ENCODE measurements at places on chromosomes 3 and 15.

DNA sequence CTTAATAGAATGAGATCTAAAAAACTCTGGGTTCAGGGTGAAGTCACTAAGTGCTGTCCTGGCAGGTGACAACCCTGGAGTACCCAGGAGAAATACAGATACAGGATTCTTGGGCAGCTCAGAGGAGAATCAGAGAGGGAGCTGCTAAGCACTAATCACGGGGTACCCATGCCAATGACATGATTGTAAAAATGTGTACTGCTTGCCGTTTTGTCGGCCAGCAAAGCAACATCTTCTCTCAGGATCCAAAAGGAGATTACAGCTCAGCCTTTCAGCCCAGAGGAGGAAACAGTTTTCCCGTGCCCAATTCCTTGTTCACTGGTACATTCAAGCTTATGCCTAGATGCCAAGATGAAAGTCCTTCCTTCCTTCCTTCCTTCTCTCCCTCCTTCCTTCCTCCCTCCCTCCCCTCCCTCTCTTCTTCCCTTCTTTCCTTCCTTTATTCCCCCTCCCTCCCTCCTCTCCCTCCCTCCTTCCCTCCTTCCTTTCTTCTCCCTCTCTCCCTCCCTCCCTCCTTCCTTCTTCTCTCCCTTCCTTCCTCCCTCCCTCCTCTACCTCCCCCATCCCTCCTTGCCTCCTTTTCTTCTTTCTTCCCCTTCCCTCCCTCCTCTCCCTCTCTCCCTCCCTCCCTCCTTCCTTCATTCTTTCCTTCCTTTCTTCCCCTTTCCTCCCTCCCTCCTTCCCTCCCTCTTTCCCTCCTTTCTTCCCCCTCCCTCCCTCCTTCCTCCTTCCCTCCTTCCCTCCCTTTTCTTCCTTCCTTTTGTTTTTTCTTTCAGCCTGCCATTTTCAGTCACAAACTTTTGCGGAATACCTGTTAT is 4.1 kb upstream of the MINAR1 start:
- no peak for DNase-seq

DNA sequence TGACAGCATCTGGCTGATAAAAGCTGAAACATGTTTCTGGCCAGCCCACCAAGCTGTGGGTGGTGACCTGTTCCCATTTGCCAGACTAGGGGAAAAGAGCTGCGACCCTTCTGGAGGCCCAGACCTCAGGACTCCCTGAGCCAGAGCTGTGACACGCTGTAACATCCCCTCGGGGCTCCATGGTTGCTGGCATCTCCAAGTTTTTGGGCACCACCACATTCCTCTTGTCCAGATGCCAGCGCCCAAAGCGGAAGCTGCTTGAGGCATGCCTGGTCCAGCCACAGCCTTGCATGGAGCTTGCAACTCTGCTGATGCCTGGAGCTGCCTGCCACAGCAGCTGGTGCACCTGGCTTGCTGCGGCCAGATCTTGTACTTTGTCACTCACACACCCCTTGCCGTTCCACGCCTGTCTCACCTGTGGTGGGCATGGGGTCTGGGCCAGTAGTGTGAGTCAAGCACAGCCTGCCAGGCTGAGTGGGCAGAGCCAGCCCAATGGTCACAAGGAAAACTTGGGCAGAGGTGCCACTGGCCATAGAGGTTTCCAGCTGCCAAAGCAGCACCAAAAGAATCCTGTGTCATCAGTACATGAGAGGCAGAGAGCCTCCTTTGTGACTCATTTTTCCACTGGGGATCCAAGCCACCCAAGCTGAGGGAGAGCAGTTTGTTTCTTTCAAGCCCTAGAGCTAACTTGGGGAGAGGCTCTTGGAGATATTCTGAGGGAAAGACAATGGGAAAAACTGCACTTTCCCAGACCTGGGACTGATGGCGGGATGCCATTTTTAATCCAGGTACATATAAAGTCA is 45.7 kb upstream of the PTX3 start:
- DNase-seq, result no peak

- DNase-seq, result no peak
Observed at GRCh38 chr15:74957476-74958035, 984 bp upstream of the RPP25 start.

DNA sequence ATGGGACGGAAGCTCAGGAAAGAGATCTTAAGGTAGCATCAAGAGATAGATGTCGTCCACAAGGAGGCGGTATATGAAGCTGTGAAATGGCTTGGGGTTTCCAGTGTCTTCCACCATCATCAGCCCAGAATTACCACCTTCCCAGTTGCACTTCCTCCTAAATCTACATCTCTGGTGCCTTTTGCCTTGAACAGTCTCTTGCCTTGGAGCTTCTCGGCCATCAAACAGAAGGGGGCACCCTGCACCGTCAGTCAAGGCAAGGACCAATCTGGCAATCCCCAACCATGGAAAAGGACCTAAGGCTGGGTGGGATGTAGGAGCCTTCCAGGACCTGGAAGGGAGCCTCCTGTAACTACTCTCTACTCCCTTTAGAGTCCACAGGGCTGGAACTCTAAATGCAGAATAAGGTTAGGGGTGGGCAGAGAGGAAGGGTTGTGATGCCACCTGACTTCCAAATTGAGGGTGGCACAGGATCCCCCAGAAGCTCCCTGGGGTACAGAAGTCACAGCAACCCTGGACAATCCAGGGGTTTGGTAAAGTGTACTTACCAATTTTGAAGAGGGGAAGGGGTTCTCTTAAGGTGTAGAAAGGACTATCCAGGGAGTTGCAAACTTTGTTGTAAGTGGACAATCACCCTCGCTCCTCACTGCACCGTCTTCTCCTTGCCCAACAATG is 1.0 kb upstream of the RYR3 start:
- DNase-seq, result no peak

- no peak for DNase-seq
Observed at GRCh38 chr3:124776856-124777255, 46.6 kb downstream of the UMPS start.

GRCh38 chr3:110756705-110757104 is 314.9 kb upstream of the NECTIN3 start:
- DNase-seq, result no peak

GRCh38 chr3:29195056-29195455 is 85.8 kb upstream of the RBMS3 start:
- no peak for DNase-seq

GRCh38 chr3:52259035-52259434 is 13.5 kb downstream of the PPM1M start:
- no peak for DNase-seq

- no peak for DNase-seq
Observed at GRCh38 chr3:149388001-149388440, 10.6 kb upstream of the TM4SF1 start.

DNA sequence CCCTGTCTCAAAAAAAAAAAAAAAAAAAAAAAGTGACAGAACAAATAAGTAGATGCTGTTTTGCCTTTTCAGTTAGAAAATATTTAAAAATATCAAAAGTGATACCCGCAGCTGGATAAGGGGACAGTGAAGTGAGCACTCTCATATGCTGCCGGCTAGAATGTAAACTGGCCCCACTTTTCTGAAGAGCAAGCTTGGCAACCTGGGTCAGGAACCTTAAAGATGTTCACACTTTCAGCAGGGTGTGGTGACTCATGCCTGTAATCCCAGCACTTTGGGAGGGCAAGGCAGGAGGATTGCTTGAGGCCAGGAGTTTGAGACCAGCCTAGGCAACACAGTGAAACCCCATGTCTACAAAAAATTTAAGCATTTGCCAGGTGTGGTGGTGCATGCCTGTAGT is 17.4 kb downstream of the FSD2 start:
- DNase-seq, result no peak

GRCh38 chr15:31511707-31512310 is 185.2 kb downstream of the KLF13 start:
- no peak for DNase-seq

DNA sequence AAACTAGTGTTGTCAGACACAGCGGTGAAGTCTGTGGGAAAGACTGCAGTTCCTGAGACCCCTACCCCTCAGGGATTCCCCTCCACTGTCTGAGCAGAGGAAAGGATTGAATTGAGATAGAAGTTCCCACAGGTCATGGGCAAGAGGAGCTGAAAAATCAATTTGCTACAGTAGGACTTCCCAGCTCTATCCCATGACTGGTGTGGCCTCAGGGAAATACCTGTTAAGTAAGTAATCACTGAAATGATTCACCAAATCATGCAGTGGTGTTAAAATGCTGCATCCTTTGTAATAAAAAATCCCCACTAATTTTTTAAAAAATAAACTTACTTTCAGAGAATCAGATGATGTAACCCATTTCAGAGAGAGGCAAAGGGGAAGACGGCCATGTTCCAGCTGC is 45.0 kb upstream of the SPRED1 start:
- no peak for DNase-seq

- no peak for DNase-seq
Observed at GRCh38 chr3:132904-133303, 63.7 kb upstream of the CHL1 start.

GRCh38 chr15:36527235-36528162 is 51.9 kb upstream of the CDIN1 start:
- no peak for DNase-seq

GRCh38 chr15:52183562-52184173 is 7.5 kb downstream of the GNB5 start:
- DNase-seq, result no peak

DNA sequence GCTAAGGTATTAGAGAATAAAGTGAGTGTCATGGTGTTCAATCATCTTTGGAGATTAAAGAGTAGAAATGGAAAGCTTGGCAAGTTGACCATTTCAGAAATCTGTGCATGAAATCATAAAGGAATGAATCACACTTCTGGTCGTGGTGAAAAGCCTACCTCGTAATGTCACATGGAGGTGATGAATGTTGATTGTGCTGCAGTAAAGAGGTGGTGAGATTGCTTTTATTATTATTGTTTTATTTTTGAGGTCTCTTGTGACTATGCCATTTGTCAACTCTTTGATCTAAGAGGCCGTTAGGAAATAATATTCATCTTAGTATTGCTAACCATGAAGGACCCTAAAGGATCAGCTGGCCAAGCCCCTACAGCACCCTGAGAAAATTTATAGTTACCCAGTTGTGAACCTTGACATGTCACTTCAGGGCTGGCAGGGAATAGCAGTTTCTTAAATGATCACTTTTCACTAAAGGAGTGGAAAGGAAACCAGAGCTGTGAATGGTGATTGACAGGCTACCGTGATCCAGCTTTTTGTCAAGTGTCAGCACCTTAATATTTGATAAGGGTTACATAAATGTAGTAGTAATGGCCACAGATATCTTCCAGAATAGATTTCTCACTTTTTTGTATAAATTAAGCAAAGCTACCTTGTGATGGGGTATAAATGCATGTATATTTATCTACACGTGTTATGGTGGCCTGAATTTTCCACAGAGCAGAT is 203.9 kb downstream of the PTPRG start:
- DNase-seq, result no peak

- no peak for DNase-seq
Observed at GRCh38 chr3:134341389-134341788, 32.9 kb downstream of the AMOTL2 start.

DNA sequence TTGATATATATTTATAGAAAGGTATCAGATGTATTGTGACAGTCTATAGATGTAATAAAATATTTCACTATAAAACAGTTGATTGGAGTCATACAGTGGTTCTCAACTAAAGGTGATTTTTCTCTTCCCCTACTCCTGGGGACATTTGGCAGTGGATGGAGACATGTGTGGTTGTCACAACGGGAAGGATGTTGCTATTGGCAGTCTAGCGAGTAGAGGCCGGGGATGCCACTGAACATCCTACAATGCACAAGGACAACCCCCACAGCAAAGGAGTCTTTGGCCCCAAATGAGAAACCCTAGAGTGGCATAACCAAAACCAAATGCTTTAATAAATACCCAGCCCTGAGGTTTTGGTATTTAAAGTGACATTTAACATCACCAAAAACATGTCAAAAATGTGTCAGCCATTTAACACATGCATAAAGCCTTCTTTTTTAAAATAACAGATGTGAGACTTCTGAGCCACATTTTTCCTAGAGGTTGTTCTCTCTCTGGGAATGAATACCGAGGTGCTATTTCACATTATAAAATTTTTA is 367.5 kb downstream of the PTPRG start:
- no peak for DNase-seq

- no peak for DNase-seq
Observed at GRCh38 chr3:158794936-158795518, 6.8 kb upstream of the MFSD1 start.

- DNase-seq, result no peak
Observed at GRCh38 chr15:80864666-80865065, 85.5 kb downstream of the CEMIP start.

DNA sequence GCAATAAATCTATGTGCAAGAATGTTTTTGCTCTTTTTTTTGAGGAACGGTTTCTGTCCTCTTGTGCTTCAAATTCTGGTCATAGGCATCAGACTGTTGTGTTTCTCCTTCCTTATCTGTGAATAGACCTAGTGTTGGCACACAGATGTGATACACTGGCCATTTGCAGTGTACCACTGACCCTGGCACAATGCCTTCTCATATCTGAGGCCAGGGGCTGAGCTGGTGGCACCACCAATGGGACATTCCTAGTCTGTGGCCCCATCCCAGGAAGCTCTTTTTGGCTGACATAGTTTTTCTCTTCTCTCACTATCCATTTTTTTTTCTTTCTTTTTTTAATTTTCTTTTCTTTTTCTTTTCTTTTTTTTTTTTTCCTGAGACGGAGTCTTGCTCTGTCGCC is 40.4 kb downstream of the SH3GL3 start:
- DNase-seq, result no peak

GRCh38 chr3:127158614-127159229 is 34.2 kb upstream of the PRR23E start:
- no peak for DNase-seq

DNA sequence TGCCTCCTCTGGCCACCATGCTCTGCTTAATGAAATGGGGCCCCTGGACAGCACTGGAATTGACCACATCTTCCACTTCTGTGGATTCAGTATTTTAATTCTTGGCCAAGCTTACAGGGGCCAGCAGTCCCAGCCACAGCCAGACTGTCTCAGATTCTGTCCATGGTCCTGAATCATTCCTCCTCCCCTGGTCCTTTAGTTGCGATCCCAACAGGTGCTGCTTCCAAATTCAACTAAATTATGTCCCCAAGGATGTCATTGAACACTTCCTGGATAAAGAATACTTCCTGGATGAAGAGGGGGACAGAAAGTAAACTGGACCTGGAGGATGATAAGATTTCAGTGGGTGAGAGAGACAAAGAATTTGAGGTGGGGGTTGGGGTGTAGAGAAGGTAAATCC is 111.1 kb upstream of the FOXB1 start:
- DNase-seq, result no peak

DNA sequence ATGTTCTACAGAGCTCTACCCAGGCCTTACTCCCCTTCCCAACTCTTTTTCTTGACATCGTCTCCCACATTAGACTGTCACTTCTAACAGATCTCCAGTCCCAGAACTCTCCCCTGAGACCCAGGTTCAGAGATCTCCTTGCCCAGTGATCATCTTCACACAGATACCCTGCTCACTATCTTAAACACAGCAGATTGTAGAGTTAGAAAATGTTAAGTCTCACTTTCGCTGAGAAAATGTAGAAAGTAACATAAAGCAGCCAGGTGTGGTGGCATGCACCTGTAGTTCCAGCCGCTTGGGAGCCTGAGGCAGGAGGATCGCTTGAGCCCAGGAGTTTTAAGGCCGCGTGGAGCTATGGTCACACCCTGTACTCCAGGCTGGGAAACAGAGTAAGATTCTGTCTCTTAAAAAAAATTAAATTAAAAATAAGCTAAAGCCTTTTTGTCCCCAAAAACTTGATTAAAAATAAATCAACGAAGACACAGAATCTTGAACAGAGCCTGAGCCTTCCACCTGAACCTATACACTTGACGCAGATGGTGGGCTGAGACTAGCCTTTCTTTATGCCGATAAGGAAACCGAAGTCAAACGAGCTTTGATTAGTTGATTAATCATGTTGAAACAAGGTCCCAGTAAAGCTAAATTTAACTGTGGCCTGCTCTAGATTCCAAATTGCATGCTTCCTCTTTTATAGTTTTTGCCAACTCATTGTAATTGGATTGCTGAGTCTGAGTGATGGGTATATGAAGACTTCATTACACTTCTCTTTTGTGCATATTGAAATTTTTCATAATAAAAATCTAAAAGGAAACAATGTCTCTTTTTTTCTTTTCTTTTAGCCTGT is 31.3 kb upstream of the BLM start:
- DNase-seq, result no peak

Measured in stimulated activated CD8-positive, alpha-beta memory T cell treated with anti-CD3 and anti-CD28 coated beads, Interleukin-7, amount 100 ng/mL, for 1 hour (primary cell).